Activated T-cell treated with anti-CD3 and anti-CD28 coated beads, Interleukin-2, amount 50 U/mL, for 72 hours (primary cell): ENCODE measurements at places on chromosomes 4 and X.
A peak's percentile ranks its signal among the peaks of the same experiment; 100 is the strongest.

- H3K4me3 ChIP-seq = no peak overlapping the region
- H3K36me3 ChIP-seq = no peaks in the 10 kb centered on the region
- DNase-seq = no peak
Observed at GRCh38 chr4:94439606-94440005, 12.1 kb upstream of the PDLIM5 start.

DNA sequence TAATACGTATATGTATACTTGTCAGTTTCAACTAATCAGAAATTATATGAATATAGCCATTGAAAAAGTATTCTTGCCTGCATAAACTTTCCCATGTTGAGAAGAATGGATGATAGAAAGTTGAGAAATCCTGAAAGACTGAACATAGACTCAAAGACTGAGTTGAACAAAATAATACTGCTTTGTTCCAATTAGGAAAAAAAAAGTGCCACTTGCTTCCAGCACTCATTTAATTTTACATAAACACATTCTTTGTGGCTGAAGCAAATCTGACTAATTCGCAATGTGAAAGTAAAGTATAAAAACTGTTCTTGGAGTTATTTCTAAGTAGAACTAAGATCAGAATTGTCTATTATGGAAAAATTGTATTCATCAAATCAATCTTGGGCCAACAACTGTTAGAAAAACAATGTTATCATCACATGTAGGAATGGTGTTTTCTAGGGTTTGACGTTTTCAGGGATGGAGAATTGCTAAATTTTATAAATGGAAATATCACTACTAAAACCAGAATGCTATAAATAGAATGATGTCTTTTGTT, 2334.6 kb downstream of the PCDH7 start:
- no peak overlapping the region for H3K27ac ChIP-seq
- no peaks in the 10 kb centered on the region for H3K36me3 ChIP-seq
- DNase-seq = no peak
- no peaks in the 10 kb centered on the region for H3K27me3 ChIP-seq
- H3K4me1 ChIP-seq = no peaks in the 10 kb centered on the region

GRCh38 chr4:174365018-174365587, 81.4 kb downstream of the CEP44 start:
- H3K4me3 ChIP-seq = no peak overlapping the region
- H3K4me1 ChIP-seq = no peaks in the 10 kb centered on the region
- H3K36me3 ChIP-seq = no peaks in the 10 kb centered on the region
- no peak overlapping the region for H3K27ac ChIP-seq

GRCh38 chrX:33605997-33606396, 394.6 kb upstream of the DMD start:
- no peaks in the 10 kb centered on the region for H3K27me3 ChIP-seq
- H3K4me3 ChIP-seq = no peak overlapping the region
- no peaks in the 10 kb centered on the region for H3K36me3 ChIP-seq
- DNase-seq = no peak

- H3K27me3 ChIP-seq = peaks cover 22% of the 10 kb centered on the region
- H3K36me3 ChIP-seq = no peaks in the 10 kb centered on the region
- H3K27ac ChIP-seq = peak overlapping the region; percentile 82
- peak; percentile 0 for DNase-seq
Observed at GRCh38 chr4:54315561-54316538, 86.8 kb downstream of the PDGFRA start.

DNA sequence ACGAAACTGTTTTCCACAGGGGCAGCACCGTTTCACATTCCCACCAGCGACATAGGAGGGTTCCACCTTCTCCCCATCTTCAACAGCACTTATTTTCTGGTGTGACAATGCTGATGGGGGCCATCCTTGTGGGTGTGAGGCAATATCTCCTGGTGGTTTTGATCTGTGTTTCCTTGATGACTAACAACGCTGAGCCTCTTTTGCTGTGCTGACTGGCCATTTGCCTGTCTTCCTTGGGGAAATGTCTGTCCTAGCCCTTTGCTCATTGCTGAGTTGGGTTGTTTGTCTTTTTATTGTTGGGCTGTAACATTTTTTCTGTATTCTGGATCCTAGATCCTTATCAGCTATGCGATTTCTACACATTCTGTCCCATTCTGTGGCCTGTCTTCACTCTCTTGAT, 33.7 kb downstream of the ATP2B3 start:
- peaks cover 16% of the 10 kb centered on the region for H3K27me3 ChIP-seq
- no peak overlapping the region for H3K27ac ChIP-seq
- no peak overlapping the region for H3K4me3 ChIP-seq
- no peaks in the 10 kb centered on the region for H3K4me1 ChIP-seq
- no peak for DNase-seq

GRCh38 chrX:110317820-110318663, at the start of gene AMMECR1:
Gene AMMECR1, minus strand, starts transcription at chrX:110318085. Its CDS starts 14 bp downstream, at chrX:110318071.
- peak within 1 kb of the TSS; percentile 90 for H3K27ac ChIP-seq
- DNase-seq = peak; percentile 81
- H3K36me3 ChIP-seq = no peaks in the 10 kb centered on the region
- peak within 1 kb of the TSS; percentile 93 for H3K4me3 ChIP-seq

DNA sequence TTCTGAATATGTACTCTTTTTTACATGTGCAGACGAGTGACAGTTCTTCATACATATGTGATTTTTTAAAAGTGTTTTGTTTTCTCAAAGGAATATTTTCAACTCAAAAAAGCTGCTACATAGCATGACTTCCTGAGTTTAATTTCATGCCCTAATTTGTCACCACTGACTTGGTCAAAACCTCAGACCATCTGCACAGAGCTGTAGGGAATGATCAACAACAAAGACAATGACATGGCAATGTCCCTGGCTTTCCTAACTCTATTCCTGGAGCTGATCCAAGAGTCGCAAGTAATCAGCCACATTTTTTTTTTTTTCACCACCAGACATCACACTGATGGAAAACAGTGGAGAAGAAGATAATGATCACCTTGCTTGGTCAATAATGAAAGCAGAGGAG, 97.7 kb downstream of the TMA16 start:
- peaks cover 6% of the 10 kb centered on the region for H3K27me3 ChIP-seq
- no peak overlapping the region for H3K4me3 ChIP-seq
- H3K36me3 ChIP-seq = no peaks in the 10 kb centered on the region
- no peaks in the 10 kb centered on the region for H3K4me1 ChIP-seq
- H3K27ac ChIP-seq = no peak overlapping the region

DNA sequence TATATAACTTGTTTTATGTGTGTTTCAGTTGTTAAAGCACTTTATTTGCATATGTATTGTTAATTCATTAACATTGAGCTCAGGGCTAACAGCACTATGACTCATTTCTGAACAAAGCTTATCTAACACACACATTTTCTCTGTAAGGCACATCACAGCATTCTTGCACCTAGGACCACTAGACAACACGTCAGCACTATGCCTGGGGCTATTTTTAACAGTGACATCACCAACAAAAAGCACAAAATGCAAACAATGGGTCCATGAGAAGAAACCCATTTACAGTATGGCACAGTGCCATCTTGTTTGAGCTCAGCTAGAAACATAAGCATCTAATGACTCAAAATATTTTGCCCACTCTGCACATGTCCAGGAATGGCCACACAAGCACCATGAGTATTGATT, 124.4 kb downstream of the RELL1 start:
- H3K27ac ChIP-seq = no peak overlapping the region
- no peak for DNase-seq
- no peaks in the 10 kb centered on the region for H3K36me3 ChIP-seq
- H3K4me1 ChIP-seq = no peaks in the 10 kb centered on the region
- H3K4me3 ChIP-seq = no peak overlapping the region

DNA sequence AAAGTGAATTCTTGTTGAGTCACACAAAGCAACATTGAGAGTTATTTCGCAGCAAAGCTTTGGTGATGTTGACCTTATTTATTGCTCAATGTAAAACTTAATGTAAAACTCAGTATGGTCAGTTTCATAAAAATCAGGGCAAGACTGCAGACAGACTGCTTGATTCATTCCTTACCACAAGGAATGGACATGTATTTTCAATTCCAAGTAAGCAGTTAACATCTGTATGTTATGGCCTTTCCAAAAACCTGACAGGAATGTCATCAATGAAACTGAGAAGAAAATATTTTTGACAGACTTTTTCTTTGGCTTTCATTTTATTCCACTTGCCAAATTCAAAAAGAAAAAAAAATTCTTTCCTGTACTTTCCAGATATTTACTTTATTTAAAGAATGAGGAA, 488.3 kb downstream of the ANKRD50 start:
- no peak overlapping the region for H3K4me3 ChIP-seq
- H3K27ac ChIP-seq = no peak overlapping the region
- H3K4me1 ChIP-seq = no peaks in the 10 kb centered on the region
- H3K27me3 ChIP-seq = no peaks in the 10 kb centered on the region
- no peak for DNase-seq

DNA sequence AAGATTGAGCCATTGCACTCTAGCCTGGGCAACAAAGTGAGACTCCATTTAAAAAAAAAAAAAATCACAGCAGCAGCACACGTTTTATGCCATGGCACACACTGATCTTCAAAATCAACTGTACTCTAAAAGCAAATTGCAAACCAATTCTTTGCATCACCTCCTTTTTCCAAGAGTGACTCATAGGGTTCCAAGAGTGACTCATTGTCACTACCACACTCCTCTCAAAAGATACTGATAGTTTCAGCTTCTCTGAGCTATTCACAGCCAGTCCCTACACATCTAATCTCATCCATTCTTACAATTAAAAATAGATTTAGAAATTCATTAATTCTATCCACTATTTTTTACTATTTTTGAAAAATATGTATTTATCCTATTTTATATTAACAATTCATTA, 1494.9 kb upstream of the AGA start:
- H3K4me3 ChIP-seq = no peak overlapping the region
- H3K27ac ChIP-seq = no peak overlapping the region
- H3K36me3 ChIP-seq = no peaks in the 10 kb centered on the region
- no peak for DNase-seq
- no peaks in the 10 kb centered on the region for H3K4me1 ChIP-seq

GRCh38 chr4:19880206-19880605, 371.5 kb upstream of the SLIT2 start:
- no peaks in the 10 kb centered on the region for H3K4me1 ChIP-seq
- no peak overlapping the region for H3K27ac ChIP-seq
- no peak for DNase-seq

GRCh38 chr4:148664636-148665035, 222.4 kb upstream of the NR3C2 start:
- no peak overlapping the region for H3K4me3 ChIP-seq
- H3K36me3 ChIP-seq = peaks cover 1% of the 10 kb centered on the region
- H3K27me3 ChIP-seq = no peaks in the 10 kb centered on the region
- H3K4me1 ChIP-seq = no peaks in the 10 kb centered on the region

DNA sequence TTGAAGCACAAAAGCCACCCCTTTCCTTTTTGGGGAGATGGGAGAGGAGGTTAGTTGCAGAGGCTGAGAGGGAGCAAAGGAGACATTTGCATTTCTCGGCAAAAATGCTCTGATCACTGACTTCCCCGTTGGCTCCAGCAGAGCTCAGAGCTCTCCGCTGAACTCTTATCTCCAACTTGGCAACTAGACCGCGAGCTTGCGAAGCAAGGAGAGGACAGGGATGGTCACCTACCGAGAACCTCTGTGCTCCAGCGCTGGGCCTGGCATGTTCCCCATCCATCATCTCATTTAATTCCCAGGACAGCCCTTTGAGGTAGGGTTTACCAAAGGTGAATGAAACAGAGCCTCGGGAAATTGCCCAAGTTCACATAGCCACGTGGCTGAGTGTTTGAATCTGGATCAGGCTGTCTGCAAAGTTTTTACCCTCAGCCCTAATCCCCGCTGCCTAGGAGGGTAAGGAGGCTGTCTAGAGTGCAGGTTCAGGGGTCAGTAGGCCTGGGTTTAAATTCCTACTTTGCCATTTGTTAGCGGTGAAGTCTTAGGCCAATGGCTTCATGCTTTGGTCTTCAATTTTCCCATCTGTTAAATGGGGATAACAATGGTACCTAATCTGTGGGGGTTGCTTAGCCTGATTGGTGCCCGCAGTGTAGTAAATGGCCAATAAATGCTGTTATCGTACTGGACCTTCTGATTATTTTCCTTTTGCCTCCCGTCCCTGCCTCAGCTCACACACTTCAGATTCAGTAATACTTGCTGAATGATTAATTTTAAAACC, 3.8 kb upstream of the CITED1 start:
- H3K27me3 ChIP-seq = peaks cover 64% of the 10 kb centered on the region
- no peaks in the 10 kb centered on the region for H3K36me3 ChIP-seq
- H3K27ac ChIP-seq = no peak overlapping the region
- peak overlapping the region; percentile 48 for H3K4me3 ChIP-seq

DNA sequence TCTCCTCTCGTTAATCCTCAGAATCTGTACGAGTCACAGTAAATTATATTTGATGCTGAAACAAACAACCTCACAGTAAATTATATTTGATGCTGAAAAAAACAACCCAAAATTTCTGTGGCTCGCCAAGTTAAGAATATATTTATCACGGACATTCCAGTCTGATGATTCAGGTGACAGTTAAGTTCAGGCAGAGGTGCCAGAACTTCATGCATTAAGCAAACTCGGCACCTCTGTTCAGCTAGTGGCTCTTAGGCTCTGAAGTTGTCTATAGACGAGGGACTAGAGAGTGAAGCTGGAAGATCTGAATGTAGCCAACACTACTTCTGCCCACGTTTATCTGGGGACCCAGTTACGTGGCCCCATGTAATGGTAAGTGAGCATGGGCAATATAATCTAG, 132.2 kb upstream of the AGA start:
- no peak for DNase-seq
- no peak overlapping the region for H3K4me3 ChIP-seq
- H3K4me1 ChIP-seq = no peaks in the 10 kb centered on the region
- no peak overlapping the region for H3K27ac ChIP-seq
- no peaks in the 10 kb centered on the region for H3K36me3 ChIP-seq

GRCh38 chrX:88883200-88883599, 136.2 kb downstream of the CPXCR1 start:
- H3K27ac ChIP-seq = no peak overlapping the region
- H3K4me3 ChIP-seq = no peak overlapping the region
- H3K4me1 ChIP-seq = no peaks in the 10 kb centered on the region

- no peaks in the 10 kb centered on the region for H3K27me3 ChIP-seq
- no peak for DNase-seq
- no peaks in the 10 kb centered on the region for H3K36me3 ChIP-seq
- no peaks in the 10 kb centered on the region for H3K4me1 ChIP-seq
- no peak overlapping the region for H3K4me3 ChIP-seq
Observed at GRCh38 chr4:46016306-46016705, 107.5 kb downstream of the GABRG1 start.

DNA sequence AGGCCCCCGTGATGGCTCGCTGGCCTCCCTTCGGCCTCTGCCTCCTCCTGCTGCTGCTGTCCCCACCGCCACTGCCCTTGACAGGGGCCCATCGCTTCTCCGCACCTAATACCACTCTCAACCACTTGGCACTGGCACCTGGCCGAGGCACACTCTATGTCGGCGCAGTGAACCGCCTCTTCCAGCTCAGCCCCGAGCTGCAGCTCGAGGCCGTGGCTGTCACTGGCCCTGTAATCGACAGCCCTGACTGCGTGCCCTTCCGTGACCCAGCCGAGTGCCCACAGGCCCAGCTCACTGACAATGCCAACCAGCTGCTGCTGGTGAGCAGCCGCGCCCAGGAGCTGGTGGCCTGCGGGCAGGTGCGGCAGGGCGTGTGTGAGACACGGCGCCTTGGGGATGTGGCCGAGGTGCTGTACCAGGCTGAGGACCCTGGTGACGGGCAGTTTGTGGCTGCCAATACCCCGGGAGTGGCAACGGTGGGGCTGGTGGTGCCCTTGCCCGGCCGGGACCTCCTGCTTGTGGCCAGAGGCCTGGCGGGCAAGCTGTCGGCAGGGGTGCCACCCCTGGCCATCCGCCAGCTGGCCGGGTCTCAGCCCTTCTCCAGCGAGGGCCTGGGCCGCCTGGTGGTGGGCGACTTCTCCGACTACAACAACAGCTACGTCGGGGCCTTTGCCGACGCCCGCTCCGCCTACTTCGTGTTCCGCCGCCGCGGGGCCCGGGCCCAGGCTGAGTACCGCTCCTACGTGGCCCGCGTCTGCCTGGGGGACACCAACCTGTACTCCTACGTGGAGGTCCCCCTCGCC, 3.0 kb downstream of the PLXNB3 start:
- DNase-seq = no peak
- H3K27ac ChIP-seq = no peak overlapping the region
- no peak overlapping the region for H3K4me3 ChIP-seq
